ENCODE measurements at places on chromosomes 3 and 15.

DNA sequence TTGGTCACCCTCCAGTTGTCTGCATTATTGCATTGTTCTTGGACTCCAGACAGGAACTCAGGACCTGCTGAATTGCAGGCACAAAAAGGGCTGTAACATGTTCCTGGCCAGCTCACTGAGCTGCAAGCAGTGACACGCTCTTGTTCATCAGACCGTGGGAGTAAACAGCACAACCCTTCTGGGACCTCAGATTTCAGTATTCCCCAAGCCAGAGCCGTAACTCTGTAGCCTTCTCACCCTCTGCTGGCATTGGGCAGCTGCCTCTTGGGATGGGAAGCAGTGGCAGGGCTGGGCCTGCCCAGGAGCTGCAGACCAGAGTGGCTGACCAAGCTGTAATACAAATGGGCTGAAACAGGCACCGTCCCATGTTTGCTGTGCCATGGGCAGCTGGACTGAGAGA lies 607.1 kb upstream of the BCHE start:
- DNase-seq: no peak

GRCh38 chr3:161108840-161109239 lies 3.7 kb upstream of the B3GALNT1 start:
- no peak for DNase-seq

DNA sequence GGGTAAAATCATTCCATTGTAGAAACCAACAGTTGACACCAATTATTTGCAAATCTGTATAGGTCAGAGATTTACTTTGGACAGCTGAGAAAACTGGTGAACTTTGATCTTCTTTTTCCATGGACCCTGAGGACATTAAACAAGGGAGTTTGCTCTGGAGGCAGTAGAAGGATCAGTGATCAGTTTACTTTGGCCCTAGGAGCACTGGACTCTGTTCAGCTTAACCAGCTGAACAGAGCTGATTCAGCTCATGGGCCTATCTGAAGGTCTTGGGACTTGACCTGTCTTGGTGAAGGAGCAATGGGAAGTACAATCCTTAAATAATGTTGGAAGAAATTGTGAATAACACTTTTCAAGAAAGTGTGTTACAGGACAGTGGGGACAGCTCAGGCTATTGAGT lies 15.2 kb upstream of the TF start:
- no peak for DNase-seq

- no peak for DNase-seq
Measured at GRCh38 chr3:13504161-13504831, 24.2 kb downstream of the HDAC11 start.

DNA sequence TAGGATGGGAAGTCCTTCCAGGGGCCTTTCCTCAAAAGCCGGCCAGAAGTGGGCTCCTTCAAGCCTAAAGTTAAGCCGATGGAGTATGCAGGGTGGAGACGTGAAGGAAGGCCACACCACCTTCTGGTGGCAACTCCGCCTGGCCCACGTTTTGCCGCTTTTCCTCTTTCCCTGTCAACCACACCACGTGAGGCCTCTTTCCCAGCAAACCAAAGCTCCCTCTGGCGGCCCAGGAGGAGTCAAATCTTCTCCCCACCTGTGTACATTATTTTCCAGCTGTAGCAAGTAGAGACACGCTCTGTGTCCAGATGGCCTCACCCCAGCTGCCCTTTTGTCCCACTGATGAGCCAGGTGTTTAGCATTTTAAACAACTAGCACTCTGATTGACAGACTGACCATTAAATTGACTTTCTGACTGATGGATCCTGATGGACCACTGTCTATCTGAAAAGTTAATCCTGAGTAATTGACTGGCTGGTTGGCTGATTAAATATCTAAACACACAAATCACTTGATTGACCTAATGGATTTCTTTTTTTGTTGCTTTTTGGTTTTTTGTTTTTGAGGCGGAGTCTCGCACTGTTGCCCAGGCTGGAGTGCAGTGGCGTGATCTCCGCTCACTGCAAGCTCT lies 59.6 kb upstream of the ZBTB38 start:
- DNase-seq: no peak

GRCh38 chr15:41480396-41481140 lies 13.1 kb upstream of the ITPKA start:
- no peak for DNase-seq

DNA sequence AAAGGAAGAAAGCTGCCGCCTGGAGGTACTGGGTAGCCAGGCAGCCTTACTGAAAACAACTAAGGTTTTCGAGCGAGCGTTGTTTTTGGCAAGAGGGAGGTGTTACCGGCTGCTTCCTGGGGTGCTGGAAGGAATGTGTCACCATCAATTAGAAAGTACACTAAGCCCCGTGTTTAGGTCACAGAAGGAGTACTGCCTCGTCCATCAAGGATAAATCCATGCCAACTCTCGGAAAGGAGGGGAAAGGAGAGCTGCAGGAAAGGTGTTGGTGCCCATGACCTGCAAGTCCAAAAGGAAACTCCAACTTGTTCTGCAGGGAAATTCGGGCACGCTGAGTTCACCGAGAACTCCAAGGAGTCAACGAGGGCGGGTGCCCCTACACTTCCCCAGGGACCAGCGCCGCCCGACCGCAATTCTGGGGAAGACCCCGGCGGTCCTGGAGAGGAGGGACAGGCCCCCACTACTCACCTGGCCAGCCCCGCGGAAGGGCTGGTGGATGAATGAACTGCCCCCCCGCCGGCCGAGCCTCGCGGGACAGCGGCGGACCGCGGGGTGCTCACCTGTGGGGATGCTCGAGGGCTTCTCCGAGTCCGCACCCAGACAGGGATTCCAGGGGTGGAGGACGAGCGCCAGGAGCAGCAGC lies 542 bp downstream of the PLOD2 start:
- DNase-seq: peak; percentile 15

- DNase-seq: peak; percentile 19
Measured at GRCh38 chr15:43105077-43105736, 631 bp downstream of the UBR1 start.

GRCh38 chr3:62682826-62683225 lies 192.4 kb downstream of the CADPS start:
- DNase-seq: no peak

DNA sequence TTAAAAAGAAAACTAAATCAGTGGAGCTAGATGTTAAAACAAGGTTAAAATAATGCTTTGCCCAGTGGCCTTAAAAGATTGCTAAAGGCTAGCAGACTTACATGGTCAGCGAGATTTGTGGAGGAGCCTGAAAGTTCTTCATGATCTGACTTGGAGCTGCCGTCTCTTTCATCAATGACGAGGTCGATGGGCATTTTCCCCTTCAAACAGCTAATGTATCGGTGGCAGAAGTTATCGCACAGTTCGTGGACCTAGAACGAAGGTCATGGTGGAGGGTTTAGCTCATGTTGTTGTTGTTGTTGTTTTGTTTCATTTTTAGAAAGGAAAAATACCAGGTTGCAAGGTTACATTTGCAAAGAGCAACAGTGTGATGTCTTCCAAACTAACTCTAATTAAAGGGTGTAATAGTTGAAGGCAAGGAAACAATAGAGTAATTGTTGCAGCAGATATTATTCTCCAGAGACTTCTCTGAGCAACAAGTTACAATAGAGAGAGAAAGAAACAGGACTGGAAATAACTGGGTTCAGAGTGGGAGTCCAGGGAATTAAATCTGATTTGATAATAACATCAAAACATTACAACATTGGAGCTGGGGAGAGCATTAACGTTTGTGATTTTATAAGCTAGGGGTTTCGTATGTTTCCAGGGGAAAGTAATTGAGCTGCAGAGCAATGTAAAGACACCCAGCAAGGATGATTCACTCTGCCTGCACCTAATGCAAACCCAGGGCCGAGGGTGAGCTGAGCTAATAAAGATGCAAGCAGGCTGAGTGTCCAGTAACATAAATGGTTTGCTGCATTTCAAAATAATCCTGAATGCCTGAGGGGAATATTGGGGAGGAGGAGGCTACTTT lies 6.6 kb downstream of the MEIS2 start:
- DNase-seq: no peak

- no peak for DNase-seq
Measured at GRCh38 chr3:64427671-64428070, 202.4 kb upstream of the PRICKLE2 start.

DNA sequence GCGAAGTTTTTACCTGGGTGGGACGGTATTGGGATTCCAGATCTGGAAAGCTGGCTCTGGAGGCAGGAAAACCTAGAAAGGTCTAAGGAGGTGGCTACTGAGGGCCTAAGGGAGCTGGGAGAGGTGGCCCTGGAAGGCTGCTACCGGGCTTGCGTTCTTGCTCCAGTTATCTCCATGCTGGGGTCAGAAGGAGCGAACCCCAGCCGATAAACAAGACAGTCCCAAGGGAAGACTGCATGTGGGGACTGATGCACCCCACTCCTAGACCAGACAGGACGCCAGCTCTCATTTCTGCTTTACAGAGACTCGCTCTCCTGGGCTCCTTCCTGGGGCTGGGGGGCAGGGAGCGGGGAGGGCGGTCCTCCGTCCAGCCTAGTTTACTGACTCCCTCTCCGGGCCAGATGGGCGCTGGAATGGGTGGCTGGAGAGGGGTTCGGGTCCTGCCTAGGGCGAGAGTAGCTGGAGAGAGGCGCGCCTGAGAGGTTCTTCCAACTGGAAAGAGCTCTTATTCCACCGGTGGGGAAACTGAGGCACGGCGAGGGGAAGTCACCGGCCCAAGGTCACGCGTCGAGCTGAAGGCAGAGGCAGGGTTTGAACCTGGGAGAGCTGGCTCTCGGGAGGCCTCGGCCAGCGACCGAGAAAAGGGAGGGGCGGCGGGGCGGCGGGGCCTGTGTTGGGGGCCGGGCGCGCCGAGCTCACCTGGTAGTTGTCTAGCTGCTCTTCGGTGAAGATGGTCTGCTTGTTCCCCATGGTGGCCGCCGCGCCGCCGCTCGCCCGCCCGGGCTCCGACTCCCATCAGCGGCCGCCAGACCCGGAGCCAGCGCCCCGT lies 565 bp downstream of the CIB2 start:
- DNase-seq: no peak

GRCh38 chr3:2099028-2099671 lies 484 bp downstream of the CNTN4 start:
- no peak for DNase-seq

GRCh38 chr3:122100591-122101463 lies 45.7 kb downstream of the CD86 start:
- peak; percentile 31 for DNase-seq

DNA sequence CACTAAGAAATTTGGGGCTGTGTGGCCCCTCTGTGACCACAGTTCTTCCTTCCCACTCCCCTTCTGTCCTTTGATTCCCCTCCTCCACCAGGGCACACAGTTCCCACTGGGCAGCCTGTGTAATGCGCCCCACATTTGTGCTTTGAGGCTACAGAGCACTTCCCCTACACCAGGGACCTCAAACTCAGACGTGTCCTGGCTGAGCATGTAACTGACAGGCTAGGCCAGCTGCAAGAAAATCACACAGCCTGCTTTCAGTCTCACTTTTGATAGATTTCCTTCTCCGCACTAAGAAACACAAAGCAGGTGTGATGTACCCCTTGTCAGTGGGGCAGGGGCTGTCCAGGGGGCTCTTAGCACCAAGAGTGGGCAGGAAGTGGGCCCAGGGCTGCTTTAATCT lies 29.6 kb downstream of the PRKCD start:
- DNase-seq: no peak

DNA sequence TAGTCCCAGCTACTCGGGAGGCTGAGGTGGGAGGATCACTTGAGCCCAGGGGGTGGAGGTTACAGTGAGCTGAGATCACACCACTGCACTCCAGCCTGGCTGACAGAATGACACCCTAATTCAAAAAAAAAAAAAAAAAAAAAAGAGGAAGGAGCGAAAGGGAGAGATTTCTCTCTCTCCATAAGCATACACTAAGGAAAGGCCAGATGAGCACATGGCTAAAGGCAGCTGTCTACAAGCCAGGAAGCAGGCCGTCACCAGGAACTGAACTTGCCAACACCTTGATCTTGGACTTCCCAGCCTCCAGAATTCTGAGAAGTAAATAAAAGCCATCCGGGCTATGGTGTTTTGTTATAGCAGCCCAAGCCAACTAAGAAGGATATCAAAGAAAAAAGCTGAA lies 7.5 kb downstream of the SRGAP3 start:
- DNase-seq: no peak

- DNase-seq: no peak
Measured at GRCh38 chr3:166864473-166865467, 515.3 kb downstream of the ZBBX start.

- DNase-seq: peak; percentile 36
Measured at GRCh38 chr3:151925419-151925818, 52.0 kb downstream of the SUCNR1 start.

GRCh38 chr3:21421096-21421495 lies 329.9 kb downstream of the ZNF385D start:
- DNase-seq: no peak

GRCh38 chr3:56799251-56799882 lies 2.4 kb downstream of the ARHGEF3 start:
- no peak for DNase-seq

DNA sequence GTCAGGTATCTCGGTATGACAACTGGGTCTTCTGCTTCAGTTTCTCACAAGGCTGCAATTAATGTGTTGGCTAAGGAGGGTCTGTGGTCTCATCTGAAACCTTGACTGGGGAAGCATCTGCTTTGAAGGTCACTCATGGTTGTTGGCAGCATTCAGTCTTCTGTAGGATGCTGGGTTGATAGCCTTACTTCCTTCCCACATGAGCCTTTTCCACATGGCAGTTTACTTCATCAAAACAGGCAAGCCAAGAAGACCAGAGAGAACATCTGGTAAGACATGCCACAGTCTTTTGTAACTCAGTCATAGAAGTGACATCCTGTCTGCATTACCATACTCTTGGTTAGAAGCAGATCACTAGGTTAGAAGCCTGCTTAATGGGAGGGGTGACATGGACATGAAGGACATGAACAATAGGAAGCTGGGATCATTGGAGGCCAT lies 49.5 kb downstream of the CMC1 start:
- DNase-seq: no peak

GRCh38 chr15:71874245-71874644 lies 63.9 kb downstream of the NR2E3 start:
- no peak for DNase-seq

GRCh38 chr3:123799544-123800361 lies 84.4 kb downstream of the MYLK start:
- DNase-seq: no peak

- DNase-seq: no peak
Measured at GRCh38 chr15:100903168-100903554, 16.0 kb upstream of the LRRK1 start.

DNA sequence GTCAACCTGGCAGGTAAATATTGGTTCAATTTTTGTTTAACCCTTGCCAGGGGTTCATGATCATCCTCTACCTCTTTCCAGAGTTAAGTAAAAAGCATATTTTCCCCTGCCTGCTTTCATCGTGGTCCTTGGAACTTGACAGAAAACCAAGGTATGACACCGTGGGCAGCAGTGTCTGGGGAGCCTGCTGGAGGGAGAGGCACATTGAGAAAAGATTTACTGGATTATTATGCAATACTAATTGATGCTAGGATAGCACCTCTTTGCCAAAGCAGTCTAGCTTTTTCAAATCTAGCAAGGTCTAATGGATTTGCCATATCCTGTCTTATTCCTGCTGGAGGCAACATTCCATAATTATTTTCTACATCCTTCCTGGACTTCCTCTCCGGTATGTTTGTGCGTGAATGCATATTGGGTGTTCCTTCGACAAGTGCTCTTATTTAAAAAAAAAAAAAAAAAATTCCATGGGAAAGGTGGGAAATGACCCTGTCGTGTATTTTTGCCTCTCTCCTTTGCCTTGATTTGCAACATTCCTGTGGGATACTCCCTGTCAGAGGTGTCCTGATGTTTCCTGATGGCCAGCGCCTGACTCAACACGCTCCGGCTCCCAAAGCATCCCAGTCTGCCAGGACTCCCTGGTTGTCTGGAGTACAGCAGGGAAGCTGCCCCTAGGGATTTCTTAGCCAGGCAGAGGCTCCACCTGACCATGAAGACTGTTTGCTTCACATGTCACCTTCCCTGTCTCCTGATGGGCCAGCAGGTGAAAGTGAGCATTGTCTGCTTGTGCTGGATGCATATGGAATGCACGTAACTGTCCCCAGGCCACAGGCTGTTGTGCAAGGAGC lies 6.3 kb downstream of the BHLHE40 start:
- no peak for DNase-seq
